ENCODE measurements at places on chromosomes 13 and 19.

DNA sequence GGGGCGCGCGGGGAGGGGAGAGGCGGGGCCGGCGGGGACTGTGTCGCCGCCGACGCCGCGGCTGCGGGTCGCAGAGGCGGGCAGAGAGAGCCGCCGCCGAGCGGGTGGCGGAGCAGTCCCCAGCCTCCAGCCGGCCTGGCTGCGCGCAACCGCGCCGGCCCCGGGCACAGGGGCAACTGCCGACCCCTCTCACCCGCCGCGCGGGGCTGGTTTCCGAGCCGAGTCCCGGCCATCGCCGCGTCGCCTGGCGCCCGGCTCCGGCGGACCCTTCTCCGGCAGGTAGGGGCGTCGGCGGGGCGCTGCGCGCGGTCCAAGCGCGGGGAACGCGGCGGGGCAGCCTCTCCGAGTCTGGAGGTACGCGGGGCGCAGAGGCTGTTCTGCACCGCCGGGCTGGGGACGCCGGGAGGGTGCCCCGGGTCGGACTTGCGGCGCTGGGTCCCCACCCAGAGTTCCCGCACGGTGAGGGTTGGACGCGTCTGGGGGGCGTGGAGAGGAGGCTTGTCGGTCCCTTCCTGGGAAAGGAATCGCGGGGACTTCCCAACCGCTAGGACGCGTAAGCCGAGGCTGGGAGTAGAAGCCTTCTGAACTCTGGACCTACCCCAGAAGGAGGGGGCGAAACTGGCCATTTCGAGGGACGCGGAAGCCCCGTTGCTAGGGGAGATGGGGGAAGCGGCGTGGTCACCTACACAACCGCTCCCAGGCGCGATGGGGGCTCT is 133.6 kb upstream of the MYO16 start:
- no peak for DNase-seq

- no peak for DNase-seq
These were observed 6.8 kb downstream of the FREM2 start for GRCh38 chr13:38693641-38694040.

DNA sequence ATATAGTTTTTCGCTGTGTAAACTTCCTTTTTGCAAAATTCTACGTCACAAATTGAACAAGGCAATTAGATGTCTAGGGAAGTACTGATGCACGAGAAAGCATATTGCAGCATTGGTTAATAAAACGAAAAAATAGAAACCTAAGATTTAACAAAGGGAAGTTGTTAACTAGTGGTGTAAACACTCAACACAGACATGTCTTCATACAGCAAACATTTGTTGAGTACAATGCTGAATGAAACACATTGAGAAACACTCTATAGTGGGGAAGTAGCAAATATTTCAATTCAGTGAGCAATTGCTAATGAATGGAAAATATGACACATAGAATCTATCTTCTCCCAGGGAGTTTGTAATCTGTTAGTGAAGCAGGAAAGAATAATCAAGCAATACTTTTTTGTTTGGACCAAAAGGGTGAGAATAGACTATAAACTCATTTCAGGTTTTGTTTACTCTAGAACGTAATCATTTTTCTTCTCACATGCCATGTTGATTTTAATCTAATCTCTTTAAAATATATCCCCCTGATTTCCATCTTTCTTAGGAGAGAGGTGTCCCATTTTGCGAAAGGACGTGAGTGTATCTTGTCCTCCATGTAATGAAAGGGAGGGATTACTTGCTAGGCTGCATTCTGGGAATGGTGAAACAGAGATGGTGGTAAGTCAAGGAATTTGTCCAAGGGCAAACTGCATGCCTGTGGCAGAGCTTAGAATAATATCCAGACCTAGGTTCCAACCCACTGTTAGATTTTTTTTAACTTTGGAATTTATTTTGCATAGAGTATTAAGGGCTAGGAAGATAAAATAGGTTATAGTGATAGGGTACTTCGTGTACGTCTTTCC is 1.7 kb upstream of the ANKRD10 start:
- DNase-seq: no peak

DNA sequence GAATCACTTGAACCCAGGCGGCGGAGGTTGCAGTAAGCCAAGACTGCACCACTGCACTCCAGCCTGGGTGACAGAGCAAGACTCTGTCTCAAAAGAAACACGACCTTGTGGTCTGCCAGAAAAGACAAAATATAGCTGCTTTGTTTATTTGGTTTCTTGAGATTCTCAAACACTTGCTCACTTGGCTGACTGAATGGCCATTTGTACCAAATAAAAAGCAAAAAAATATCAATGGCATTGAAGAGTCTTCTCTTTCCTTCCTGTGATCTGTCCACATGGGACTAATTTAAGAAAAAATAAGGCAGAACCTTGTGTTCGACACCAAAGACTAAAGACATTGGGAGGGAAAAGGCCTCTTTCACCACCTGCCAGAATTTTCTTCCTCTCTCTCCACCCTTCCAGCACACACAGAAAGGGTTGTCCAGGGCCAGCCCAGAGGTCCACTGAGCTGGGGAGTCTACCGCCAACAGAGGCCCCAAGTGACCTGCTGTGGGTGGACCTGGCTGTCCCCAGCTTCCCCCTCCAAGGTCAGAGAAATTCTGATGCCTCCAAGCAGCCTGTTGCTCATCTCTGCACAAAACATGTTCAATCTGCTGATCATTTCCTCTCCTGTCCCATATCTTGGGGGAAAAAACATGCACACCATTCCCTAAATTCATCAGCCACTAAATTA is 5.9 kb downstream of the BRME1 start:
- no peak for DNase-seq

DNA sequence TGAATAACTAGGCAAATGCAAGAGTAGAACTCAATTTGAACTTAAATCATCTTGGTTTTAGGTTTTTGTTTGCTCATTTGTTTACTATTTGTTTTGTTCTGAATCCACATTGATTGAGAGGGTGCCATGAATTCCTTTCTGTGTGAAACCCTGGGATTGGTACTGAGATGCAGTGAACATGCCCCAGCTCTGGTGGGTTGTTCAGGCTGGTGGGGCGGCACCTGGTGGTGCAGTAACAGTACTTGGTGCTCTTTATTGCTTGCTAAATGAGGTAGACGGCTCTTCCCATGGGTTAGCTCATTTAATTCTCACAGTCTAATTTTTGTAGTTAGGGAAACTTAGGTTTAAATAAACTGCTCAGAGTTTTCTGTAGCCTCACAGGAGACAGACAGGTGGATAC is 48.4 kb downstream of the WASF3 start:
- no peak for DNase-seq

GRCh38 chr13:112657850-112658445 is 31.9 kb upstream of the ATP11A start:
- DNase-seq: no peak

DNA sequence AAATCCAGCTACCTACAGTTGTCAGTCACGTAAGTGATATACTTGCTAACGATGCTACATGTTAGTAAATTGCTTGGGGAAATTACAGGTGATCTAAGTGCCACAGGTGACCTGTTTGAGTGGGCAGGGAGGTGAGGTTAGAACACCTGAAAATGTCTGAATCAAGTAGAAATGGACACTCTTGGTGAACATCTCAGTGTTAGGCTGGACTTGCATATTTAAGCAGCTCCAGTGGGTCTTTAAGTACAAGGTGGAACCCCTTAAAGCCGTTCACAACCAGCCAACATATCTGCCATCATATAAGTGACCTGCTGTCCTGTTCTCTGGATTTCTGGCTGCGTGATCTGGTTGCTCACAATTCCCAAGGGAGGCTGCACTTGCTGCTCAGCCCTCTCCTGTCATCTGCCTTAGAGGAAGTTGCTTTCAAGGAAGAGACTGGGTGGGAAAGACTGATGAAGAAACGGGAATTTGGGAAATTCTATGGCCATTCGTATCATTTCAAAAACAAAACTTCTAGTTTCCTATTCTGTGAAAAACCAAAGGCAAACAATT is 244.0 kb downstream of the DCLK1 start:
- no peak for DNase-seq

DNA sequence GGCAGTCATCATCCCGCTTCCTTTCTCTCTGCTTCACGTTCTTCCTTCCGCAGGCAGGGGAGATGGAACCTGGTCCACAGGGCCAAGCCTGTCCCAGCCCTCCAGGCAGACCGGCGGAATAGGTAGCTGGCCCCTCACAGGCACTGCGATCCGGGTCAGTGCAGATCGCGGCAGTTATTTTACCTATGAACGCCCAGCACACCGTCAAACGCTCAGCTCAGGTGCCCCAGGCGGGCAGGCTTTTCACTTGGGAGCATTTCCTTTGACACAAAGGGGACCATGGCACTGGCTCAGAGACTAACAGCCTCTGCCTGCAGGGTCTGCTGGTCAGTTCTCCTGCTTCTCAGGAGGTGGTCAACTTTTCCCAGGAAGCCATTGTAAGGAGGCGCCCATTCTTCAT is 97.0 kb upstream of the ZNF98 start:
- DNase-seq: no peak

GRCh38 chr19:30932854-30933253 is 416.4 kb downstream of the TSHZ3 start:
- no peak for DNase-seq

DNA sequence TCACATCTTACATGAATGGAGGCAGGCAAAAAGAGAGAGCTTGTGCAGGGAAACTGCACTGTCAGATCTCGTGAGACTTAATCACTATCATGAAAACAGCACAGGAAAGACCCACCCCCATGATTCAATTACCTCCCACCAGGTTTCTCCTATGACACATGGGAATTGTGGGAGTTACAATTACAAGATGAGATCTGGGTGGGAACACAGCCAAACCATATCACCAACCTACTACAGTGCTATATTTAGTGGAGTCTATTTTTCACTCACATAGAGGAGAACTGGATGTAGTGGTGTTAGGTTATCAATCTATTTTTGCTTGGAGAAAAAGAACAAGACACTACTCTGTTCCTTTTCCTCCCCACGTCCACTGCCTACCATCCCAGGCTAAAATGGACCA is 276.6 kb downstream of the KCTD12 start:
- DNase-seq: no peak

DNA sequence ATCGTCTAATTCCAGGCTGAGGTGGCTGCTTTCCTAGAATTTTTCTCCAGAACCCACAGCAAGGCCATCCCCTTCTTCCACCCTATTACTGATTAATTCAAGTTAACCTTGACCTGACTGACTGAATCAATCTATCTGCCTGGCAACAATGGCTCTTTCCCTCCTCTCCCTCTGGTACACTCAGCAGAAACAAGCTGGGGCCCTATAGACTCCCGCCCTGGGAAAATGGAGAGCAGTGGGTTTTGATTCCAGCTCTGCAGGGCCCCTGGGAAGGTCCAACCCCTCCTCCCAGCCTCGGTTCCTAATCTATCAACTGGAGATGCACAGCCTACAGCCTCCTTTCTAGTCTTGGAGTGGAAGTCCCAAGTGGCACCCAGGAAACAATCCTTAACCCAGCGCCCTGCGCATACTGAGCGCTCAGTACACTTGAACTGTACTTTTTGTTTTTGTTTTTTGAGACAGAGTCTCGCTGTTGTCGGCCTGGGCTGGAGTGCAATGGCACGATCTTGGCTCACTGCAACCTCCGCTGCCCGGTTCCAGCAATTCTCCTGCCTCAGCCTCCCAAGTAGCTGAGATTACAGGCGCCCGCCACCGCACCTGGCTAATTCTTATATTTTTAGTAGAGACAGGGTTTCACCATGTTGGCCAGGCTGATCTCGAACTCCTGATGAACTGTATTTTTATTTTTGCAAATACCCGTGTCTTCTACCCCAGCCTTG is 5.2 kb upstream of the C3 start:
- DNase-seq: no peak

GRCh38 chr13:75491376-75491775 is 9.4 kb upstream of the TBC1D4 start:
- DNase-seq: no peak

DNA sequence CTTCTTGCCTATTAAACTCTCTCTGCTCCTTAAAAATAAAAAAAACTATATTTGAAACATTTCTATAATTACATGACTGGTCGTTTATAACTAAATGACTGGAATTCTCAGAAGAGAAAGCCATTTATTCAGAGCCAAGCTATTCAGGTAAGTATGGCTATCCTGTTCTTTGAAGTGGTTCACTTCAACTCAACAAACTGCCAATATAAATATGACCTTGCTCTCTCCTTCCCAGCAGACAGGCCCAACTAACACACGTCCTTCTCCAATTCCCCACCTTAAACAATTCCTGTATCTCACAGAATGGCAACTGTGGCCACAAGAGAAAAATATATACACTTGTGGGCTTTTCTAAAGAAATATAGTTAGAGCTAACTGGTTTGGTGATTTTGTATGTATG is 153.9 kb downstream of the MIPEP start:
- DNase-seq: no peak

DNA sequence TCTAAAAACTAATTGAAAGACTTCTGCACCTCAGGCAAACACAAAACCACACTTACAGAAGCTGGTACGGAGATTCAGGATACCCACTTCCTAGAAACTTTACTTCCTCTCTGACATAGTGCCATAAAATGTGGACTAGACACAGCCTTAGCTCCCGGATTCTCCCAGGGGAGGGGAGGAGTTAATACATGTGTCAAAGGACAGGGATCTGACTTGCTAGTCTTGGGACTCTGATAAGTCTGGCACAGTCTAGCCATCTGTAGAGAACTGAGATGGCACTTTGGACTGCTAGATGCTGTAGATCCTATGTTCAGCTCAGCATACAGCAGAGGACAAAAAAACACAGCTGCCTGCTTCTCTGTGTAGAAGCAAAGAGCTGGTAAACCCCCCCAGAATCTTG is 769.8 kb upstream of the MIR17HG start:
- no peak for DNase-seq

GRCh38 chr13:50916701-50917184 is 7.2 kb downstream of the RNASEH2B start:
- no peak for DNase-seq

- no peak for DNase-seq
These were observed 52.7 kb upstream of the ZDHHC20 start for GRCh38 chr13:21511849-21512248.

DNA sequence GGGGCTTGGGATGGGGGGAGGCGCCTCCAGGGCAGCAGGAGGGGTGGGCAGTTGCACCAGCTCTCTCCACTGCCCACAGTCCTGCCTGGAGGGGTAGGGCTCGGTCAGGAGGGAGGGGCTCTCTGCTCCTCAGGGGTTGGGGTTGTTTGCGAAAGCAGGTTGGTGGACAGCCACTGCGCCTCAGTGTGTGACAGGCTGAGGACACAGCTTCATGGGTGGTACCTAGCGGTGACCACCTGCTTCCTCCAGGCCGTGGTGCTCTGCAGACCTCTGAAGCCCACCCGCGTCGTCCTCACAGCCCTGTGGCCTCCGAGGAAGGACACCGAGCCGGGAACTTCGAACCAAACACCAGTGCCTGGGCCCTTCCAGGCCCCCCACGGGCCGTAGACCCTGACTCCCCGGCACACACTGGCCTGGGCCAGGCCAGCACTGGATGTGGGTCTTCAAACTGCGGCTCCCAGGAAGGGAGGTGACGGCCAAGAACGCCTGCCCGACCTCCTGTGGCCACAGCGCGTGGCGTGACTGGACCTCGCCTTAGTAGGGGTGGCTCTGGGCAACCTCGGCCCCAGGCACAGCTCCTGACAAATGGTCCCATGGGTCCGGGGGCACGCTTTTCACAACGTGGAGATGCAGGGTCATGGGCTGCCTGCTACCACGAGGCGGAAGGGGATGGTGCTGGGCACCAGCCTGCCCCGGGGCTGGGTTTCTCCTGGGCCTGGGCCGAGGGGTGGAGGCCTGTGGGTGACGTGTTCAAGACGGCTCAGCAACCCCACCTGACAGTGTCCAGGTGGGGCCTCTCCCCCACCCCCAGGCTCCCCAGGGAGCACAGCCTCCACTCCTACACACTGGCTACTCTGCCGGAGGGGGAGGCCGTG is 173.2 kb downstream of the KDM4B start:
- no peak for DNase-seq

GRCh38 chr13:99415851-99416331 is 85.4 kb upstream of the TM9SF2 start:
- no peak for DNase-seq

- DNase-seq: no peak
These were observed 7.3 kb downstream of the MYDGF start for GRCh38 chr19:4662812-4663211.
